Activated CD8-positive, alpha-beta T cell treated with anti-CD3 and anti-CD28 coated beads, Interleukin-2, amount 10 ng/mL, durations not matched to agents 7 days and 5 days (primary cell): ENCODE measurements at places on chromosomes 3 and 15. TPM values are rescaled to one million over a fixed set of nuclear protein-coding genes. Genes with fewer than 3 reads are reported as not detected.

GRCh38 chr15:33656168-33656567 is 312.1 kb upstream of the CHRM5 start:
- DNase-seq = no peak

GRCh38 chr3:174973465-174973864 is 114.3 kb downstream of the NAALADL2 start:
- no peak for DNase-seq

- no peak for DNase-seq
Measured at GRCh38 chr15:74196175-74196574, 6.4 kb downstream of the STRA6 start.

GRCh38 chr15:69658411-69658945 is 205.9 kb downstream of the RPLP1 start:
- no peak for DNase-seq

GRCh38 chr15:100926971-100927756 is 8.0 kb downstream of the LRRK1 start:
- no peak for DNase-seq

DNA sequence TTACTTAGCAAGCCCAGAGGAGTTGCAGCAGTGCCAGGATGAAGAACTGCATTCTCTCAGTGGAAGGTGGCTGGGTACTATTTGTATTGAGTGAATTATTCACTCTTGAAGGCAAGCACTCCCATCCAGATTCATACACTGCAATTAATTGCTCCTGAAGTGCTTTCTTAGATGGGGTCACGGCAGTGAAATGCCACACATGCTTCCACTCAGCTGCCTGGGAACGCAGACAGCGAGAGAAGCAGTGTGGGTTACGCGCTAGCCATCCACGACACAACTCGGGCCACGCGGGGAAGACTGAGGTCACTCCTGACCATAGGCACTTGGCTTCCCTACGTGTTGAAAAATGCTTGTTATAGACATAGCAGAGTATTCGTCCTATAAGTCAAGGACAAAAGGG is 30.8 kb upstream of the LMCD1 start:
- DNase-seq = no peak

GRCh38 chr3:151085889-151086483 is 522 bp downstream of the MED12L start:
- peak; percentile 29 for DNase-seq

DNA sequence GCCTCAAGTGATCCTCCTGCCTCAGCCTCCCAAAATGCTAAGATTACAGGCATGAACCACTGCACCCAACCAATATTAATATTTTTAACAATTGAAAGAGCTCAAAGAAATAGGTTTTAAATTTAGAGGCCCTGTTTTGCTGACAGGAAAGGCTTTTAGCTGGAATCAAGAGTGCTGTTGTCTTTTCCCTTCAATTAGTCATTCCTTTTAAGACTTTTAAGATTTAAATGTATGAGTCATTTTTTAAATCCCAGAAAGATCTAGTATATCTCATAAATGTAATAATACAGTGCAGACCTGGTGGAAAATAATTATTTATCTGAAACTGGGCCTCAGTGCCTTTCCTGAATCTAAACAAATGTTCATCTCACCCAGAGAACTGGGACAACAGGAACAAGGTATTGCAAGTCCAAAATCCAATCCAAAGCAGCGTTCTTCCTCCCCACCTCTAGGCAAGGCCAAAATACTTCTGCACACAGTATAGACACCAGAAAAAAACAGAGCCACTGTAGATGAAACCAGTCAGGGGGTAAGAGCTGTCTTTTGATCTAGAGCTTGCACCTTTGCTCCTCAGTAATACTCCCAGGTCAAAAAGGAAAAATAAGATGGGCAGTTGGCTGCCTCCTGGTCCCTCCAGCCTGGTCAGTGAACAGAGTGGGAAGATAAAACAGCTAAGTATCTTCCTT is 14.4 kb downstream of the AGTR1 start:
- no peak for DNase-seq

- DNase-seq = no peak
Measured at GRCh38 chr3:184575701-184576100, 14.1 kb downstream of the EPHB3 start.

GDPGP1 gene
- total RNA-seq = 12.1 TPM

DNA sequence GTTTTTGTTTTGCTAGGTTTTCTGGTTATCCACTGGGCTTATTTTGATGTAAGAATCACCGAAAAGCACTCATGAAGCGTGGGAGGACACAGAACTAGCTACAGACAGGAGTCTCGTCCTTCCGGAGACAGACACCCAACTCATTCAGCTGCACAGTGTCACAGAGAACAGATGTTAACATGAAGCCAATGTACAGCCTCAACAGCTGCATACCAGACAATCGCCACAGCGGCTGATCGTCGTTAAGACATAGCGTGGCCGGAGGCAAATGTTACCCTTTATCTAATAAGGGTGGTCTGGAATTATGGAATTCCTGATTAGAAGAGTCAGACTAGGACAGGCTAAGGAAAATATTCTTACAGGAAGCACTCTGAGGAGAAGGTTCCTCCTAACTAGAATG is 1.1 kb upstream of the PYGO1 start:
- DNase-seq = no peak

KLHL40 gene
- not detected for total RNA-seq

GRCh38 chr3:33218446-33219174 is at the start of gene SUSD5:
SUSD5 (minus strand) TSS chr3:33218810; CDS start chr3:33218797, 13 bp downstream.
- no peak for DNase-seq

- DNase-seq = no peak
Measured at GRCh38 chr15:82919231-82919886, 33.2 kb downstream of the HOMER2 start.

HGD gene
- total RNA-seq = 0.29 TPM

SPINK8 gene
- not detected for total RNA-seq

GRCh38 chr3:185744997-185745843 is 79.6 kb downstream of the IGF2BP2 start:
- no peak for DNase-seq

ATP13A5 gene
- total RNA-seq = not detected

- peak; percentile 37 for DNase-seq
Measured at GRCh38 chr15:31393444-31394091, 66.9 kb downstream of the KLF13 start.

DNA sequence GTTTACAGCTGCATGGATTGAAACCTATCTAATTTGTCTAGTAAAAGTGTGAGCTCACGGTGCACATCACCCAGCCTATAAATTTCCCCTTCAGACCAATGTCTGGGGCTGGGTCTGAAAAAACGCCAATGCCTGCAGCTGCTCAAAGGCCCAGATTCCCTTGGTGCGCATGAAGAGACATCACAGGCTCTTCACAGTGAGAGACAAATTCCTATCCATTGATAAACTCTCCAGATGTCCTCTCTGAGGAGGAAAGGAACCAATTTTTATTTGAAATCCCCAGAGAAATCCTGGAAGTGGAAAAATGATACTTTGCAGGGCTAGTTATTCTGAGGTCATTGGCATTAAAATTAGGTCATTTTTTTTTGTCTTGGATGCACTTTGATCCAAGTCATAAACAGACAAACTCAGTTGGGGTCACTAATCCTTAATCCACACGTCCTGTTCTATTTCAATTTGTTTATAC is 360.5 kb downstream of the EPHA3 start:
- DNase-seq = no peak

- no peak for DNase-seq
Measured at GRCh38 chr3:114078126-114078525, 21.6 kb downstream of the QTRT2 start.

- no peak for DNase-seq
Measured at GRCh38 chr3:105747696-105748095, 121.1 kb downstream of the CBLB start.

GRCh38 chr3:108667312-108667711 is 77.8 kb downstream of the DZIP3 start:
- no peak for DNase-seq

GRCh38 chr3:170529912-170530311 is 56.0 kb downstream of the SLC7A14 start:
- no peak for DNase-seq

UROC1 gene
- 0.13 TPM for total RNA-seq

DNA sequence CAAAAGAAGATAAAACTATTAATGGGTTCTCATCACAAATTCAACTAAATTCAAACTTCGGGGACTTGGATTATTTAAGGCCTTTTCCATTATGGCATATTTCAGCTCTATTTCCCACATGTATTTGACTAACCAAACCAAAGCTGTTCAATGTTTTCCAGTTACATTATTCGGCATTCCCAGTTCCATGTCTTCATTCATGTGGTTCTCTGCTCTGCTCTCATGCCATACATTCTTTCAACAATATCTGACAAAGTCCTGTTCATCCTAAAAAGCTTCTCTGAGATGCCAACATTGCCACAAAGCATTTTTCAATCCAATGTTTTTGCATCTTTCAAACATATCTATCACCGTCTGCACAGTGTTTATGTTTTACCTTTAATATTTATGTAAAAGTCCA is 141.4 kb downstream of the GREM1 start:
- DNase-seq = no peak

- no peak for DNase-seq
Measured at GRCh38 chr15:64267331-64267973, 88.5 kb downstream of the CSNK1G1 start.

DNA sequence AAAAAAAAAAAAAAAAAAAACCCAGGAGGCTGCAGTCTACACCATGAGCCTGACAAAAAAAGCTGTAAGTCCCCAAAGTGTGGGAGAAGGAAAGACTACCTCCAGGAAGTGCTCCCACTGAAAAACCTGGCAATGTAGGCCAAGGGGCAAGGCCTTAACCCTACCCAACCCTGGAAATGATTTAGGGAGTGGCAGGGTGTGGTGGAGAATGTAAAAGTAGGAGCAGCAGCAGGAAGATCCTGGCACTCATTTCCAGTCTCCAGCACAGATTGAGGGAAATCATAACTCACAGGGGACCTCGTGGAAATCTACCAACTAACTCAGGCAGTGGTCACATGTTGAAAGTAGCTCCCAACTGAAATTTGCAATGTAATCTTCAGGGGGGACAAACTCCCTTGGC is 839.5 kb downstream of the EPHA3 start:
- DNase-seq = no peak

- DNase-seq = no peak
Measured at GRCh38 chr3:25679166-25679565, 14.5 kb upstream of the TOP2B start.

DNA sequence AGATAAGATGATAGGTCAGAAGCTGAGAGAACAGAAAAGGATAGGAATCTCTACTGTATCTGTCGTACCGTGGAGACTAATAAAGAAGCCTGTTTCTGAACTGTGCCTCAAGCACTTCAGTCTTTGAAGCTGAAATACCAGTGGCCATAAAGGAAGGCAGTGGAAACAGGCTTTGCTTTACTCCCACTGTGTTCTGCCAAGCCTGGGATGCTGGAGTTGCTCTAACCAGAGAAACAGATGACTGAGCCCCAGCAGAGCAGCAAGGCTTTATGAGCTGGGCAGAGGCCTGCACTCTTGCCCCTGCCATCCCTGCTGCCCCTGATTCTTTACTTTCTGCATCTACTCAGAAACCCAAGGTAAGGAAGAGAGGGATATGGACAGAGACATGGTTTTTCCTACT is 89.4 kb downstream of the PDE8A start:
- DNase-seq = no peak

CAMK2N2 gene
- total RNA-seq = not detected

GRCh38 chr3:38121451-38121831 is 15.5 kb downstream of the ACAA1 start:
- DNase-seq = no peak

DNA sequence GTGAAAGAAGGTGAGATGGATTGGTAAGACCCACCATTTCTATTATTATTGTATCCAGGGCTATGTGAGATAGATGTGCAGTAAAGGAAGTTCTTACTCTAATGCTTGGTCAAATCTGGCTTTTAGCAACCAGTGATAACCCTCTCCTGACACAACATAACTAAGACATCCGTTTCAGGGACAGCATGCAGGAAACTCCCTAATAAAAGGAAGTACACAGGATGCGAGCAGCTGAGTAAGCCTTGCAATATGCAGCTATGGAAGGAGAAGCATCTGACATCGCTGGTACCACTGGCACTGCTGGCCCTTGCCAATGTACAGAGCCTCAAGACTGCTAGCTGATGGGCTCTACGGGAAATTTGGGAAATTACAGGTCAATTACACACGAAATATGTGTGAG is 662.3 kb downstream of the NR2F2 start:
- DNase-seq = no peak

GRCh38 chr15:99682455-99682854 is 50.8 kb downstream of the LYSMD4 start:
- no peak for DNase-seq

DNA sequence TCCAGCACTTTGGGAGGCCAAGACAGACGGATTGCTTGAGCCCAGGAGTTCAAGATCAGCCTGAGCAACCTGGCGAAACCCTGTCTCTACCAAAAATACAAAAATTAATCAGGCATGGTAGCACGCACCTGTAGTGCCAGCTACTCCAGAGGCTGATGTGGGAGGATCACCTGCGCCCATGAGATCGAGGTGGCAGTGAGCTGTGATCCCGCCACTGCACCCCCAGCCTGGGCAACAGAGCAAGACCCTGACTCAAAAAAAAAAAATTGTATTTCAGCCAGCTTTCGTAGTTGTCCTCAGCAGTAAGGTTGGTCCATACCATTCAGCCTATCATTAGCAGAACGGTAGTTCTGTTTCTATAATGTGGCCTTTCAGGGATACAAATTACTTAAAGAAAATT is 66.6 kb upstream of the FURIN start:
- DNase-seq = no peak

ADCY5 gene
- not detected for total RNA-seq

DNA sequence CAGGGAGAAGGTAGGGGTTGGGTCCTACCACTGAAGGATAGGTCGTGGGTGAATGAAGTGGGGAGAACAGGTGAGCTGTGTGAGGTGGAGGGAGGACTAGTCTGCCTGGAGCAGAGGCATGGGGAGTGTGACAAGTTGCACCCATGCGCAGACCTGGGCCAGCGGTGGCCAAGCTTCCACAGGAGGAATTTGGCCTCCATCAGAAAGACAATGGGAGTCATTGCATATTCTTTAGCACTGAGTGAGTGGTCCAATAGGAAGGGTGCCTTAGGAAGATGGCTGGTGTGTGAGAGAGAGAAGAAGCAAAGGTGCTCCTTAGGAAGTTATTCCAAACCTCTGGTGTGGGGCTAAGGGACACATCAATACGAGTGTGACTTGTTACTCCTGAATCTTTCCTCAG is 191.1 kb downstream of the KCNAB1 start:
- DNase-seq = no peak

DNA sequence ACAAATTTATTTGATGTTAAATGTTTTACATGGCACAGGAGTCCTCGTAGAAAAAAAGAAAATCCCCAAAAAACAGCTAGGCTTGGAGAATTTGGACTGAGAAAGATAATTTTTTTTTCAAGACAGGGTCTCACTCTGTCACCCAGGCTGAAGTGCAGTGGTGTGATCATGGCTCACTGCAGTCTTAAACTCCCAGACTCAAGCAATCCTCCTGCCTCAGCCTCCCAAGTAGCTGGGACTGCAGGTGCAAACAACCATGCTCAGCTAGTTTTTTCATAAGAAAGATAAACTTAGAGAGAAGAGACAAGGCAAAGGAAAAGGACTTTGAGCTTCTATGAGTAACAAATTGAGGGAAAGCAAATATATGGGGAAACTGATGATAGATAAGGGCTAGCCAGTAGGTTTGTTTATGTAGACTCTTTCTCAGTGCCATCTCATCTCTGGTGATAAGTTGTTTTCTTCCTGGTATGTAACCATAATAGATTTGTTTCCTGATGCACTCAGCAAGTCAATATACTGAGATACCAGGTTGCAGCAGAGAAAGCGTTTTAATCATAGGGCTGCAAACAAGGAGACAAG is 13.1 kb upstream of the TRMT10C start:
- no peak for DNase-seq
